ENCODE measurements at places on chromosomes 4 and X.

DNA sequence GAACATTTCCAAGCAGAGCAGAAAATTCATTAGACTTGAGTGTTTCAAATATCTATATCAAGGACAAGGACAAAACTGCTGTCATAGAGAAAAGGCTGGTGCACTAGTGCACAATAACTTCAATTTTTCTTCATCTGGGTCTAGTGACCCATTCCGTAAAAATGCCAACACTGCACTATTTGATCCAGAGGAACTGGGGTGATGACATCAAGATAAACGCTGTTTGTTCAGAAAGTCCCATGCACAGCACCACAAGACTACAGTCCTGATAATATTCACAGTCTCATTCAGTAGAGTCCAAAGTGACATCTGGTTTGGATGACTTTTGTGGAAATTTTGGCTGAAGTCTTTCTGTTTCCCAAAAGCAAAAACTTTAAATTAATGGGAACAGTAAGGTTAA lies 303.5 kb upstream of the GALNT7 start:
- DNase-seq = no peak

GRCh38 chrX:138709886-138710791 lies 1.4 kb downstream of the FGF13 start:
- DNase-seq = no peak

- no peak for DNase-seq
These were observed 304.9 kb upstream of the RPS6KA3 start for GRCh38 chrX:20571611-20572010.

DNA sequence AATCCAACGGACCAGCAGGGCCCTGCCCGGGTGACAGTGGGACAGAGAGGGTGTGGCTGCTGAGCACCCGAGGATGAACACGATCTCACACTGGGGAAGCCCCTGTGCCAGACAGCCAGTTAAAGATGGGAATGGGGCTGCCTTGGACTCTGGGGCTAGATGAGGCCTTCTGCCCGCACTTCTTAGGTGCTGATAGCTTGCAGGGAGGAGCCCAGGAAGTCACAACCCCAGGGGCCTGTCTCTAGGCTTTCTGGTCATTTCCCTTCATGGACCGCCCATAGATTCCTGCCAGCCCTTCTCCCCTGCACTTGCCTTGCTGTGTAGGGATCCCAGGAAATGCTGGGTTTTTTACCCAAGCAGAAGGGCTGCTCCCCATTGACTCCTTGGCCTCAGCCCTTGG lies 6.2 kb downstream of the ZNF275 start:
- DNase-seq = no peak

- DNase-seq = no peak
These were observed 152.3 kb downstream of the WDFY3 start for GRCh38 chr4:84814094-84814750.

DNA sequence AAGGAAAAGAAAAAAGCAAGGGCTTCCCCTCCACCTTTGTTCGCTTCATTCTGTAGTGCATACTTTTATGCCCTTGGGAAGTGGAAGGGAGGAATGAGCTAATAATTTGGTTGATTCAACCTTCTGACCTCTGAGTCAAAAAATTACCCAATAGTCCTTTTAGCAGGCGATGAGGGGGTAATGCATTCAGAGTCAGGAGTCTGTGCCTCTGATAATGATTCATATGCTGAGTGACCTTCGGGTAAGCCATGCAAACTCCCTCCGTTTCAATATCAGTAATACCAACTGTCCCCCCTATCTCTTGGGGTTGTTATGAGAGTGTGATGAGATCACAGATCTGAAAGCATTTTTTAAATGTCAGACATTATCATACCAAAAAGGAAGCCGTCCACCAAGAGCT lies 41.6 kb upstream of the ACSL4 start:
- no peak for DNase-seq

DNA sequence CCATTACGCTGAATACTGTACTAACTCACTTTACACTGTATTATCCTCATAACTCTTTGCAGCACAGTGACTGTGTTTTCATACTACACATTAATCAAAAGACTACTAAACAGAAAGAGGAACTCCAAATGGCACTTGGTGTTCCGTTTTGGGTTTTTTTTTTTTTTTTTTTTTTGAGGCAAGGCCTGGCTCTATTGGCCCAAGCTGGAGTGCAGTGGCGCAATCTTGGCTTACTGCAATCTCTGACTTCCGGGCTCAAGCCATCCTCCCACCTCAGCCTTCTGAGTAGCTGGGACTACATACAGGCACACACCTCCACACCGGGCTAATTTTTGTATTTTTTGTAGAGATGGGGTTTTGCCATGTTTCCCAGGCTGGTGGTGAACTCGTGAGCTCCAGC lies 10.7 kb downstream of the KLHL8 start:
- no peak for DNase-seq

All from D721Med (cell line).